ENCODE measurements at places on chromosomes 16 and 17. TPM values are rescaled to one million over a fixed set of nuclear protein-coding genes. Genes with fewer than 3 reads are reported as not detected.

GRCh38 chr17:12431188-12431587, 234.5 kb upstream of the MYOCD start:
- H3K27me3 ChIP-seq = no peaks in the 10 kb centered on the region
- no peaks in the 10 kb centered on the region for H3K4me1 ChIP-seq
- no peak overlapping the region for H3K27ac ChIP-seq
- no peaks in the 10 kb centered on the region for H3K36me3 ChIP-seq

GRCh38 chr17:73393962-73394361, 82.2 kb upstream of the CDC42EP4 start:
- no peak overlapping the region for H3K4me3 ChIP-seq
- H3K27me3 ChIP-seq = peaks cover 74% of the 10 kb centered on the region
- no peak overlapping the region for H3K27ac ChIP-seq
- H3K4me1 ChIP-seq = no peaks in the 10 kb centered on the region
- no peak for DNase-seq
- no peaks in the 10 kb centered on the region for H3K36me3 ChIP-seq

EVPLL gene
- total RNA-seq = 5.7 TPM

DNAAF1 gene
- 1.2 TPM for total RNA-seq
